Vagina (tissue), 2 donors: ENCODE measurements at places on chromosomes 7 and 10. TPM values are rescaled to one million over a fixed set of nuclear protein-coding genes. Genes with fewer than 3 reads are reported as not detected.

Gene CASTOR2
- total RNA-seq: 40.0 TPM

DNA sequence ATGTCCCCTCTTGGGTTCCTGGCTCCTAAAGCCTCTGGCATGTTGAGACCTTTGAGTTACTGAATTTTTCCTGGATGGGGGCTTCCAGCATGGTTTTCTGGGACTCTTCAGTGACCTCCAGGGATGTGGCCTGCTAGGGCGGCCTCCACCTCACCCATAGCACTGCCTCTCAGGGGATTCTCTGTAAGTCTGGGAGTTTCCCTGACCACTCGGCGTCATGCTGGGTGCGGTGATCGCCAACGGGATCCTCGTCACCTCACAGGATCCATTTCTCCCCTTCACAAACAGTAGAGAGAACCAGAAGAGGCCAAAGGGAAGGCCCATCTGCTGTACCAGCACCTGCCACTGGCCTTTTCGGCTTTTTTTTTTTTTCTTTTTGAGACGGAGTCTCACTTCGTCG, 84.3 kb downstream of the NPTX2 start:
- DNase-seq: no peak

Gene POM121C
- 21.6 TPM for total RNA-seq

- DNase-seq: no peak
Observed at GRCh38 chr7:120856621-120857352, 1.2 kb downstream of the TSPAN12 start.

- DNase-seq: no peak
Observed at GRCh38 chr7:101373812-101374614, 11.3 kb downstream of the COL26A1 start.

- no peak for DNase-seq
Observed at GRCh38 chr7:141397236-141398163, 153.7 kb upstream of the AGK start.

DNA sequence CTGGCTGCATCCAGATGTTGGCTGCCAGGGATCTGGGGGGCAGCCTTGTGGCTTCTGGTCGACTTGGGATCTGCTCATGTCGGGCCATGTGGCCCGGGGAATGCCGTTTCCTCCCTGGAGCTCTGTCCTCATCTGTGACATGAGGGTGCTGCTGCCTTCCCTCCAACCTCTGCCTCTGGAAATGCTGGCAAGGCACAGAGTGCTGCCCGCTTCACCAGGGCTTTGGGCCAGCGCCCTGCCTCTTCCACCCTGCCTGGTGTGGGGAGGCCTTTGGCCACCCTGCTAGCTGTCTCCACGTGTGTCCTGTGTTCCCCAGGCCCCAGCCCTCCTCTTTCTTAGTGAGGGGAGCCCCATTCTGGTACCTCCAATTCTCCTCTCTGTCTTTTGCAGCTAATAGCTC, 5.8 kb upstream of the SMARCD3 start:
- DNase-seq: no peak

GRCh38 chr7:47552621-47553020, 29.3 kb downstream of the TNS3 start:
- DNase-seq: no peak

DNA sequence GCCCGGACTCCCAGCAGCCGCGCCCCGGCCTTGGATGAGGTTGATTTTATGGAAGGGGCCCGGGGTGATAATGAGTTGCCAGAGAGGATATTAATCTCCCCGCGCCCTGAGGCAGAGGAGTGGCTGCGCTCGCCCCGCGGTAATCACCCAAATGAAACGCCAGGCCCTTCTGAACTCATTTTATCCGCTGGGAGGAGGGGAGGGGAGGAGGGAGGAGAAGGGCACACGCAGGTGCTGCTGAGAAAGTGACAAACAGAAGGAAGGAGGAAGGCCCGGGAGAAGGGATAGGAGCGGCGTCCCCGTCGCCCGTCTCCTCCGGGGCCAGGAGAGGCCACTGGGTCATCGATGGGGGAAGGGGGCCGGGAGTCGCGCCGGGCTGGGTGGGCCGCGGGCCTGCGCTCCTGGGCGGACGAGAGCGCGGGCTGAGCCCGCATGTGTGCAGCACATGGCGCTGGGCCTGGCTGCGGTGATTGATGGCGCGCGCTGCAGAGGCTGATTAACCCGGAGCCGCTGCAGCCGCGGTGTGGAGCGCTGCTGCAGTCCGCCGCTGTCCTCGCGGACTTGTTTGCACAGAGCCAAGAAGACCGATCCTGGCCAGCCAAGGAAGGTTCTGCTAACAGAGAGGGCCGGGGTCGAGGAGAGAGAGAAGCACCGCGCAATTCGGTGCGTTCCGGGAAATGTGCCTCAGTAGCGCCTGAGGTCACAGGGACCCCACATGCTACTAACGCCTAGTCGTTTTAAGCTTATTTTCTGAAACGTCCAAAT, 6.5 kb downstream of the MNX1 start:
- DNase-seq: no peak

GRCh38 chr7:152462995-152463708, 27.3 kb upstream of the KMT2C start:
- no peak for DNase-seq

- DNase-seq: no peak
Observed at GRCh38 chr7:133997463-133997862, 129.7 kb upstream of the LRGUK start.

DNA sequence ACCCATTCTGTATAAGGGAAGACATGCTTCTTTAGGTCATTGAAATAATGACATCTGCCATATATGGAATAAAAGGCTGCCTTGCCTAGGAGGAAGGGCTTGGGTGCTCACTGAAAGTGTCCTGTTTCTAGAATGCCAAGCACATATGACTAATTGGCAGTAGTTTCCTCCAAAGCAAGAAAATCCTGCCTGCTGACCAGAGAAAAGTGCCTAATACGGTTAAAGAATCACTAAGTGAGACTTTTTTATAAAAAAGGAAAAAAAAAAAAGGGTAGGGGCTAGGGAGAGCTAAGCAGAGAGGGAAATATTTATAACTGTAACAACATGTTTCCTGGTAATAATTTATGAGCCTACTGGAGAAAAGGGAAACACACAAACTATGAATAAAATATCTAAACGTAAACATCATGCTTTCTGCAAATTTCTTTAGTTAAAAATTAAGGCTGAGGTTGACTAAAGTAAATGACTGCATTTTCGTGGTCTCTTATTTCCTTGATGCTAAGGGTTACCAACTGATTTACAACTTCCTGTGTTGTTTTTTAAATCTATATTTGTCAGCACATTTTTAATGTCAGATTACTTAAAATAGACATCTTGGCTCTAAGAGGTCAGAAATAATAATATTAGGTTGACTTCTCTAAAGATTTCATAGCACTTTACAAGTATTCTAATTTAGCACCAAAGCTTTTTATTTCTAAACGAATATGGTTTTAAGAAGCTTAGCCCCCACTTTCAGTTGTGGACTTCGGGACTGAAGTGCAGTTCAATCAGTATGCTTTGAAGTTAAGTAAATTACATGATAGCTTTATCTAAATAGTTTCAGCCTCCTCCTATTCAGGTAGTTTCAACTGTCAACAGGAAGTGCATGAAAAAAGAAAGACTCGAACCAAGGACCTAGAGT, 89.6 kb downstream of the CABCOCO1 start:
- no peak for DNase-seq

Gene LHPP
- total RNA-seq: 20.1 TPM

Gene GOLGA7B
- total RNA-seq: 2.5 TPM

Gene HMX3
- total RNA-seq: not detected

- DNase-seq: no peak
Observed at GRCh38 chr10:88411772-88412349, 171.3 kb downstream of the RNLS start.

- DNase-seq: no peak
Observed at GRCh38 chr10:124522933-124523871, 61.6 kb downstream of the LHPP start.

DNA sequence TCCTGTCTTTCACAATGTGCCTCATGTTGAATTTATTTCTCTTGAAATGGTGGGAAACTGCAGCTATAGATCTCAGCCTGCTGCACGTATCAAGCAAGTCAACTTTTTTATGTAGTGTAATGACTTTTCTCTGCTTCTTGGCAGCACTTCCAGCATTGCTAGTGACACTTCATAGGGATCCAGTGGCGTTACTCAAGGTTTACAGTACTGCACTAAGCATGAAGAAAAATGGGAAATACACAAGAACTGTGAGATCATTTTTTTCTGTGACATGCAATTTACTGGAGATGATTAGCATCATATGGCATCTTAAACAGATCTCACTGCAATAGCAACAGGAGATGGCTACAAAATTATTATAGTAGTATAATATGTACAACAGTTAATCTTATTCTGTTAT, 90.9 kb downstream of the POLR1F start:
- no peak for DNase-seq

DNA sequence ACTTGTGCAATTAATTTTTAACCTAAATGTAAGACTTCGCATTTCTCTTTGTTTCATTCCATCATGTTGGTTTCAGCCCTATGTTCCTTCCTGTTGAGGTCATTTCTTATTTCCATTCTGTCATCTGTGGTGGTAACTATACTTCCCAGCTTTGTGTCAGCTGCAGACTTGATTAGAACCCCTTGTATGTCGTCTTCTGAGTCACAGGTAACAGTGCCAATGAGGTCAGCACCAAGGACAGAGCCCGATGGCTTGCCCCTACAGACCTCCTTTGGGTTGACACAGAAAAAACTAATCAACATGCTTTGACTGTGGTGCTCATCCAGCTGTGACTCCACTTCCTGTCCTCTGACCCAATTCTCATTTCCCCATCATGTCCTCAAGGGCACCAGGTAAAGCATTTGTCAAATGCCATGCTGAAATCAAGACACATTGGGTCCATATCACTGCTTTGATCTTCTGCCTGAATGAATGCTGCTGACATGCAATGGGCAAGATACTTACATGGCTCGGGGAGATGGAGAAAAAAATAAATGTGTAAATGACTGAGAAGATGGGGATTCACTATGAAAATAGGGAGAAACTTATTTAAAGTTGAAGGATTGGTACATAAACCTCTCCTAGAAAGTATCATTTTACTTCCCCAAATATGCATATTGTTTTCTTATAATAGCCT, 25.6 kb upstream of the CRTAC1 start:
- DNase-seq: no peak

DNA sequence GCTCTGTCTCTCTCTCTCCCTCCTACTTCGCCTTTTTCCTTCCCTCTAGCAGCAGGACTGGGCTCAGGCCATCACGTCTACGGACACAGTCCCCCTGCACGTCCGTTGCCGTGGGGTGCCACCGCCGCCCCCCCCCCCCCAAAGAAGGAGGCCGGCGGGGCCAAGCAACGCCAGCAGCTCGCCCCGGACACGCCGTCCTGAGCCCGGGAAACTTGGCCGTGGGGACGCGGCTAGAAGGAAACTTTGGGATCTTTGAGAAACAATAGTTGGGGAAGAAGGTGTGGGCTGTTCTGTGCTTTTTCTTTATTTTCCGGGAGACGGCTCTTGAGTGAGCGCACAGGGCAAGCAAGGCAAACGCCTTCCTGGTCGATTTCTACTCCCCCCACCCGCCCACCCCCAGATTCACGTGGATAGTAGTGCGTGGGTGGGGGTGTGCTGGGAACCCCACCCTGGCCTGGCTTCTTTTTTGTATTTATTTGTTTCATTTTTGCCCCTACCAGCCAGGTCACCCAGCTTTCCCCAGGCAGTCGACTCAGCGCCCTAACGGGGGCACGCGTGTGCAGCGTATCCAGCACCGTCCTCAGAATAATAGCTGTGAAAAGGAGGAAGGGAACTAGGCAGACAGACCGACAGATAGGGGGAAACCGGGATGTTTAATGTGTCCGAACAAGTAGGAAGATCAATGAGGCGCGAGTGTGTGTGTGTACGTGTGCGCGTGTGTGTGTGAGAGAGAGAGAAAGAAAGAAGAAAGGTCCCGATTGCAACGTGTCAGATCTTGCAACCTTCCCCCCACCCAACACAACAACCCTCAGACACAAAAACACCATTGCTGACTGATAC, 1.4 kb downstream of the MXI1 start:
- DNase-seq: no peak

DNA sequence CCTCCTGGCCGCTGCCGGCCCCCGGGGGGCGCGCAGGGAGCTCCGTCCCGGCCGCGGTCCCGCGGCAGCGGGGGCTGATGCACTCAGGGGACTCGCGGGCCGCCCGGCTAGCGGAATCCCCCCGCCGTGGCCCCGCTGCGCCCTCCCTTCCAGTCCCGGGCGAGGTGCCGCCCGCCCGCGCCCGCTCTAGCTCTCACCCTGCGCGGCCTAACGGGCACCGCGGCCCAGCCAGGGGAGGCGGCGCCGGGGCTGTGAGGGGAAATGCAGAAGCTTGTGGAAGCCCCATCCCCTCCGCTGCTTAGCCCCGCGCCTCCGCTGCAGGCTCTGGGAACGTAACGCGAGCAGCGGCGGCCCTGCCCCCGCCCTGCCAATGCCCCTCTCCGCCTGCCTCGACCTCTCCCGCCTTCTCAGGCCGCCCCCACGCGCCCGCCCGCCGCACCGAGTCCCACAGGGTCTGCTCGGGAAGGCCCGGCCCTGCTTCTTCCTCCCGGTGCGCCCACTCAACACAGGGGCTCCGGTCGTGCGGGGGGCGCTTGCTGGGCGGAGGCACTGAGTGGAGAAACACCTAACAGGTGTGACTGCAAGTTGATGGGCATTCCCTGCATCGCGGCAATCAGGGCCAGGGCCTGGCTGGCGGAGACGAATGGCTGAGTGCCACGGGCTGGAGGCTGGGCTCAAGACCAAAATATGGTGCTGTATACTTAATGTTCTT, 384 bp upstream of the TMEM229A start:
- no peak for DNase-seq

GRCh38 chr7:140877249-140877524, 47.5 kb downstream of the BRAF start:
- no peak for DNase-seq

- no peak for DNase-seq
Observed at GRCh38 chr7:106167439-106168136, 55.5 kb upstream of the SYPL1 start.

Gene FAM180A
- 7.1 TPM for total RNA-seq

DNA sequence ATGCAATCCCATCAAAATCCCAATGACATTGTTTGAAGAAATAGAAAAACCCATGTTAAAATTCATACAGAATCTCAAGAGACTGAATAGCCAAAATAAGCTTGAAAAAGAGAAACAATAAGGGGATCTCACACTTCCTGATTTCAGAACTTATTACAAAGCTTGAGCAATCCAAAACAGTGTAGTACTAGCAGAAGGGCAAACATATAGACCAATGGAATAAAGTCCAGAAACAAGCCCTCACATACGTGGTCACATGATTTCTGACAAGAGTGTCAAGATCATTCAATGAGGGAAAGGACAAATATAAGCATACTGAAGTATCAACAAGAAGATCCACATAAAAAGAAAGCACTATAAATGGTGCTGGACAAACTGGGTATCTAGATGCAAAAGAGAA, 31.9 kb downstream of the MICU1 start:
- DNase-seq: no peak

- DNase-seq: no peak
Observed at GRCh38 chr10:36345807-36346206, 703.7 kb upstream of the FZD8 start.

- no peak for DNase-seq
Observed at GRCh38 chr7:92052684-92053083, 81.6 kb downstream of the CYP51A1 start.

GRCh38 chr10:30493609-30494530, 59.9 kb downstream of the MAP3K8 start:
- DNase-seq: no peak

- no peak for DNase-seq
Observed at GRCh38 chr7:155402941-155403340, 55.0 kb upstream of the EN2 start.

- DNase-seq: no peak
Observed at GRCh38 chr7:80632139-80632538, 6.3 kb upstream of the CD36 start.
